ENCODE measurements at places on chromosomes 12 and 14.
A peak's percentile ranks its signal among the peaks of the same experiment; 100 is the strongest.

DNA sequence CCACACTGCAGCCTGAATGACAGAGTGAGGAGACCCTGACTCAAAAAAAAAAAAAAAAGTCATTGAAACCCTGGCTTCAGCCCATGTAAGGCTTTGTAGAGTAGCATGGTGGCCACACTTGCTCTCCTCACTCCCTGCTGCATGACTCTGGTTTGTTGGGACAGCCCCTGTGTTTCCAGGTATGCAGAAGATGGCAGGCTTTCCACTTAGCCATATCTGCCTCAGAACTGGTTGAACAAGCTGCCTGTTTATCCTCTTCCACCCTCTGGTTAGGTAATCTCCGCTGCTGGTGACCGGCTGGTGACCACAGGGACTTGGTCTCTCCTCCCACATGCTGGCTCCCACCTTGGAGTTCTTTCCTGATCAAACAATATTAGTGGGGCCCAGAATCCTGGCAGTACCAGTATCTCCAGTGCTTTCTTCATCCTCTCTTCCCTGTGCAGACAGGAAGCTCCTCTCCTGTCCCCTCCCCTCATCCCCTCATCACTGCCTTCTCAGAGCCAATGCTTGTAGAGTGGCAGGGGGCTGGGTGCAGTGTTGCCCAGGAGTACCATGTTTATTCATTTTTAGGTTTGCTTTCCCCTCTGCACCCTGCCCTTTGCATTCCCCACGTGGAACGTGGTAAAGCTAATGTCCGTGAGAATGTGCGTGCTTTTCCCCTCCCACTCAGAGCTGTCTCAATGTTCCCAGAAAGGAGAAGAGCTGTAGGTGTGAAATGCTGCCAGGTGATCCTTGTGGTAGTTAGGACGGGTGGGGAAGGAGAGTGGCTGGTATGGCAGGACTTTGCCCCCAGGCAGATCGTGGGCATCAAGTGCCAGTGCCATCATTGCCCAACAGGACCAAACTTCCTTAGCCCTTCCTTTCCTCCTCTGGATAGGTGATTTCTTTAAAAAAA lies 11.3 kb downstream of the ABHD12B start:
- no peak for DNase-seq

DNA sequence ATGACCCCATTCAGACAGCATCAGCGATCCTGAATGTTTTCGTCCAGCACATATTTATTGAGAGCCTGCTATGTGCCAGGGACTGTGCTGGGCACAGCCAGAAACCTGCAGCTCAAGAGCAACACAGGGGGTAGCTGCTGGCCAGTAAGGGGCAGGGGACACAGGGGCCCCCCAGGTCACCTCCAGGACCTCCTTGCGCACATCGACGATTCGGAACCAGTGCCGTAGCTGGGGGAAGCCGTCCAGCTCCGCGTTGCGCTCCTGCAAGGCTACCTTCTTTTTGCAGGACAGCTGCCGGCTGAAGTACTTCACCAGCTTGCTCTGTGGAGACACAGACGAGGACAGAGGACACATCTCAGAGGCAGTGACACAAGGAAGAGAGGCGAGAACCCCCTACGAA lies 108.7 kb downstream of the KSR2 start:
- no peak for DNase-seq

DNA sequence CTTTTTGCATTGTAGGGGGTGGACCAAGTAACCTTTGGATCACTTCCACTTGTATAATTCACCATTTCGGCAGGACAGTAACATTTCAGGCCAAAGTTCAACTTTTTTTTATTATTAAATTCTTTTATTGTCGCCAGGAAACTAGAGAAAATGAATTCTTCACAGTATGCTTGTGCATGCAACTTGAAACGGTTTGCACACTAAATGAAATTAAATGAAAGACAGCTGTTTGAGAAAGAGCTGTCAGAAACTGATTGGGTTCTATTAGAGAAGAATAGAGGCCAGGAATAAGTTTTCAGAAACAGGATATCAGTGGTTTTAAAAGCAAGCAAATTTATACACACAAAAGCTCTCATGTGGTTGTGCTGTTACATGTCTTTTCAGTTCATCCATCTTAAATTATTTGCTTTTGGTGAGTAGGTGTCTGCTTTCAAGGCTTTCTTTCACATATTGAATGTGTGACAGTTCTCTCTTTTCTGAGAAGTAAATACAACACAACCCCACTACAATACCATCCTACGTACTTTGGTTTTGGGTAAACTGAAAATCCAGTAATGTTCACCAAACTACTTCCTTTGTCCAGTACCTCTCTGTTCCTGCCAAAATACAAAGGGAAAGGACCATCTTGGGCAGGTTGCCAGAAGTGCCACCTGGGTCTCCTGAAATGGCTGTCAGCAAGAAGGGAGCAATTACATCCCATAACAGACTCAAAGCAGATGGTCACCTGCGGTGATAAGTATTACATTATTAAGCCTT lies 291.7 kb downstream of the RAD51B start:
- DNase-seq, result peak; percentile 56

DNA sequence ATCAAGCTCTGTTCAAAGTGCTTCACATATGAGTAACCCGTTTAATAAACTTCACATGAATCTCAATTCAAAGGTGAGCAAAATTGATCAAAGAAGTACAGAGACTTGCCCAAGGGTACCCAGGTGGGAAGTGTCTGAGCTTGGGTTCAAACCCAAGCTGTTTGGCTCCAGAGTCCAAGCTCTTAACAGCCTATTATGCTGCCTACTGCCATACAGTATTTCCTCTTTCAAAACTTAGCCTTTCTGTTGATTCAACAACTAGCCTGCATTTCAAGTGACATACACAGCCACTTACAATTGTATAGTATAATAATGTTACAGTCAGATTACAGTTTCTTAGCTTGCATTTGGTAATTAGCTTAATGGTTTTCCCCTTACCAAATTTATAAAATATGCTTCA lies 29.7 kb downstream of the FRMD6 start:
- no peak for DNase-seq

DNA sequence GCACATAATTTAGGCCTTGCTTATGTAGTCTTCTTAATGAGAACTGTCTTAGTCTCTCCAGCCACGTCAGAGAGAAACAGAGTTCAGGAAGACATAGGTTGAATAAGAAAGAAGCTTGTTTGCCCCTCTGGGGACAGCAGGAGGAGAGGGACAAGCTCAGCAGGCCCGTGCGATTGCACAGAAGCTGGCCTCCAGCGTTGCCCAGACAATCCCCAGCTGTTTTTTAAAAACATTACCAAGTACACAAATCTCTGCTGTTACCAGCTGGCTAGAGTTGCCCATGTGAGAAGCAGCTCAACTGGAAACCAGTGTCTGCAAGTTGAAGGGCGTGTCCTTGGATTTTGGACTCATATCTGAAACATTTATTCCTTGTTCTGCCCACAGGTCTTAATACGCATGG lies 232.6 kb downstream of the EFCAB11 start:
- DNase-seq, result no peak

- peak; percentile 21 for DNase-seq
Measured at GRCh38 chr12:127398016-127398710, 868.8 kb upstream of the TMEM132C start.

DNA sequence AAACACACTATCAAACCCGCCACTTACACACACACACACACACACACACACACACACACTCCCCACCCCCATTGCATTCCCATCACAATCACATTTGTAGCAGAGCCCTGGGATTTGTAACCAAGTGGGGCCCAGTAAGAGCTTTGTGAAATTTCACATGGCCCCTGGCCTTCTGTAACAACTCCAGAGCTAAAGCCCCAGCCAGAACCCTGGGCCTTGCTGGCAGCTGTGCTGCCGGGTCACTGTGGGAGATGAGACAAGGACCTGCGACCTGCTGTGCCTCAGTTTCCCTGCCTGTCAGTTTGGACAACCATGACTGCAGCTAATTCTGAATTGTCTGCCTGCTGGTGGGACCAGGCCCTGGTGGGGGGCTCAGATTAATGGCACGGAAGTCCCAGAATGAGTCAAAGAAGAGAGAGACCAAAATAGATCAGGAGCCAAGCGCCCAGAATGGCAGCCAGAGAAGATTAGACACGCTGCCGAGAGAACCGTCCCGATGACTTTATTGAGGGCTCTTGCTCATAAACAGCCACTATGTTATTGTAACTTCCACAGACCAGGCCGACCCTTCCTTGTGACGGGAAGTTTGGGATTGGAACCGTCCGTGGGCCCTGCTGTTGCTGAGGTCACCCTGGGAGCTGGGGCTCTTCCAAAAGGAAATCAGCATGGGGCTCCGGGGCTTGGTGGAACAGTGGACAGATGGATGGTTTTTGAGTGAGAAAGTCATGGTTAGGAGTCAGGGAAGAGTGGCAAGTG lies 123.1 kb downstream of the ZFP36L1 start:
- no peak for DNase-seq

GRCh38 chr14:64117671-64118402 lies 176.3 kb downstream of the ESR2 start:
- DNase-seq, result no peak

- DNase-seq, result no peak
Measured at GRCh38 chr14:51365241-51365965, 125.4 kb downstream of the TMX1 start.

DNA sequence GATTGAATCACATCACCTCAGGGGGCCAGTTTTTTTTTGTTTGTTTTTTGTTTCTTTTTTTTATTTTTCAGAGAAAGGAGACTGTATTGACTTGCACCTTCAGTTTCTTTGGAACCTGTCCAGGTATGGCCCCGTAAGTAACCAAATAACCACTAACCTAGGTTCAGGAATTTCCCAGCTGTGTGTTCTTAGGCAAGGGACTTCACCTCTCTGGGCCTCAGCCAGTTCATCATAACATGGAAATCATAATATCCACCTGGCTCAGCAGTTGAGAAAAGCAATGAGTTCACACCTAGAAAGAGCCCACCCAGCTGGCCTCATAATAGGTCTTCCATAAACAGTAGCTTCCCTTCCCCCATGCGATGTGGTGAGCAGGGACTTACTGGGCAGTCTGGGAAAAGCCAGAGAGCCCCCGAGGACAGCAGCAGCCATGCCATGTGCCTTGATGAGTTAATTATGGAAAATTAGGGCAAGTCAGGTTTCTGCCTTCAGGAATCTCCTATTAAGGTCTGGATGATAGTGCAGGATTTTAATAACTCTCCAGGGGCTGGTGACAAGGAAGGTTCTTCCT lies 27.4 kb upstream of the WSCD2 start:
- DNase-seq, result no peak

DNA sequence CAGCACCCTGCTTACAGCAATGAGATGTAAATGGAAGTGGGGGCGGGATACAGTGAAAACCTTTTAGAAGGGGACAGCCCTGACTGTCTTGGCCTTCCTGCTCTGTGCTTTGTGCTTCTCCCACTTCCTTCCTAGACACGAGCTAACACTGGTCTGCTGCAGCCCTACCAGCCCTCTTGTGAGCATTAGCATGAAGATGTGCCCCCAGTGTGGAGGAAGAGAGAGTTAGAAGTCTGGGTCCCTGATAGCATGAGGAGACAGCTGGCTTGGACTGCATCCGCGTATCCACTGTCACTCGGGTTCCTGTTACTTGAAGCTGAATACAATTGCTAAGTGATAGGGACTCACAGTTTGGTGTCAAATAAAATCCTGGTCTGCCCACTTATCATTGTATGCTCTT lies 248.1 kb upstream of the SOX5 start:
- DNase-seq, result no peak

GRCh38 chr12:15196221-15196620 lies 25.0 kb downstream of the RERG start:
- DNase-seq, result no peak

DNA sequence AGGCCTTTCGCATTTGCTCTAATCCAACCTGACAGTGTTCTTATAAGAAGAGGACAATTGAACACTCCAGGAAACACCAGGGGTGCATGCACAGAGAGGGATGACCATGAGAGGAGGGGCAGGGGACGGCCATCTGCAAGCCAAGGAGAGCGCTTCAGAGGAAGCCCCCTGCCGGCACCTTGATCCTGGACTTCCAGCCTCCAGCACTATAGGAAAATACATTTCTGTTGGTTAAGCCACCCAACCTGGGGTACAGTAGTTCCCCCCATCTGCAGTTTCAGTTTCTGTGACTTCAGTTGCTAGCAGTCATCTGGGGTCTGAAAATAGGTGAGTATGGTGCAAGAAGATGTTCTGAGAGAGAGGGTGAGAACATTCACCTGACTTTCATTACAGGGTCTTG lies 64.7 kb downstream of the CLMN start:
- DNase-seq, result no peak

- DNase-seq, result no peak
Measured at GRCh38 chr12:6199531-6200255, 507 bp upstream of the CD9 start.

DNA sequence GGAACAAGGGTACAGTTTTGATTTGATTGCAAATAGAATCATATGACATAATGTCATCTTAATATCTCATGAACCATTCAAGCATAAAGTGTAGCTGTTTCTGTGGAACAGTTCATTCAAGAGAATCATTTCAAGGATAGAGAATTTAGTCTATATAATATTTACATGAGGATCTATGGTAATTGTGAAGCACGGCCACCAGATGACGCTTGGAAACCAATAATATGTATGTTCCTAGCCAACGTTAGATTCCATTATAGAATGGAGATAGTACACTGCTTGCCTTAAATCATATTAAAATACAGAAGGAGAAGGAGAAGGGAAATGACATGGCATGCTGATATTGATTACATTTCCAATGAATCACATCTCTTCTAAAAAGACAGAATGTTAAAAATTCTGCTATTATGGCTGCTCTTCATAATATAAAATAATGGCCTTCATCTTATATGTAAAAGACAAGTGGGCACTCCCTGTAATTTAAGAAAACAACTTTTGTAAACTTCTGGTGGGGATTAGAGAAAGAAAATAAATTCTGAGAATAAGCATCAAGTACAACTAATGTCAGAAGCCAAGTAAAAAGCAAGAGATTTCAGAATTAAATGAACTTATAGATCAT lies 351.0 kb downstream of the NAV3 start:
- peak; percentile 38 for DNase-seq

DNA sequence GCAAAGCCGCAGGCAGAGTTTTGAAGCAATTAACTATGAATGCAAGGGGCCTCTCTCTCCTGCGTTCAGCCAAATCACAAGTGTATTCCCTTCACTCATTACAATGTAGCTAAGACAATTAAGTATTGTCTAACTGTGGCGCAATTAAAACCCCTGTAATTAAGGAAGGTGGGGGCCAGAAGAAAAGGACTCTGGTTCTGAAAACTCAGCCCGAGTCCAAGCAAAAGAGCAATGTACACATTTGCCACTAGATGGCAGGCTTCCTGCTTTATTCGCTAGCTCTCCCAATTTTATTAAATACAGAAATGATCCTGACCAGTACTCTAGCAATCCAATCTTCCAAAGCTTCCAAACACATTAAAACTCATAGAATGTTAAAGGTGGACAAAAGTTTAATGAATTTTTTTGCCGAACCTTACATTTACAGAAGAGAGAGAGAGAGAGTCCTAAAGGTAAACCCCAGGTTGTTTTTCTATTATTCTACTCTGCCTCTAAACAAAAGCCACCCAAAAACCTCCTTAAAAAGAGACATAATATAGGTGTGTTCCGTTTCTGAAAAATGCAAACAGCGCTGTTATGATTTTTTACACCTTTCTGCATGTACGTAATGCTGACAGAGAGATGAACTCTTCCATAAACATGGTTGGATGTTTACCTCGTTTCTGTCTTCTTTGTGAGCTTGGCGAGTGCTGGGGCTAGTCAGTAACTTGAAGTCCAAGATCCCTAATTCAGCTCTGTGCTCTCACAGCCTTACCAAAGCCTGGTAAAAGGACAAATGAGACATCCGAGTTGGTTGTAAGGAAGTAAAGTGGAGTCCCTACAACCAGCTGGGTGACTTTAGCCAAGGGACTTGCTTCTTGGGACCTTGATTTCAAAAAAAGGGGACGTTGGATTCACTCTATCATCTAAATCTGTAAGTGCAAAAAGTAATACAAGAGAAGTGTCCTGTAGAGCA lies 50.9 kb upstream of the VASH1 start:
- DNase-seq, result peak; percentile 37
